ENCODE measurements at places on chromosomes 6 and 20.

DNA sequence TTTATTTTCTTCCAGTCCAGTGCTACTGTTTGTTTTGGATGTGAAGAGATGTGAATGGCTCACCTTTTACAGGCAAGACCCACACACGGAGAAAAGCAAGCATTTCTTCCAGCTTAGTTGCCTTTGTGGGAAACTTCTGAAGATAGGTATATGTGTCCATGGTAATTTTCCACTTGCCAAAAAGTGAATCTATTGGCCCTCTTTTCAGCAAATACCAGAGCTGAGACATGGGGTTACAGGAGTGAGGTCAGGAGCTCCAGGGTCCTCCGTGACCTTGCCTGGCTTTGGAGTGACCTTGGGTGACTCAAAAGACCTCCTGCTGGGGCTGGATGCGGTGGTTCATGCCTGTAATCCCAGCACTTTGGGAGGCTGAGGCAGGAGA lies 166.7 kb downstream of the SCML4 start:
- DNase-seq, result peak; percentile 29

- DNase-seq, result no peak
Measured at GRCh38 chr6:9496837-9497236, 918.0 kb downstream of the TFAP2A start.

GRCh38 chr20:38625896-38626295 lies 24.3 kb downstream of the ARHGAP40 start:
- no peak for DNase-seq

GRCh38 chr6:125094563-125094962 lies 59.0 kb upstream of the TPD52L1 start:
- no peak for DNase-seq

GRCh38 chr6:89433252-89434149 lies 549 bp downstream of the ANKRD6 start:
- DNase-seq, result peak; percentile 78

- DNase-seq, result no peak
Measured at GRCh38 chr6:152246554-152247337, 390.4 kb downstream of the SYNE1 start.

Data from posterior cingulate gyrus (tissue), 11 donors.